ENCODE measurements at places on chromosomes 11 and 22.

DNA sequence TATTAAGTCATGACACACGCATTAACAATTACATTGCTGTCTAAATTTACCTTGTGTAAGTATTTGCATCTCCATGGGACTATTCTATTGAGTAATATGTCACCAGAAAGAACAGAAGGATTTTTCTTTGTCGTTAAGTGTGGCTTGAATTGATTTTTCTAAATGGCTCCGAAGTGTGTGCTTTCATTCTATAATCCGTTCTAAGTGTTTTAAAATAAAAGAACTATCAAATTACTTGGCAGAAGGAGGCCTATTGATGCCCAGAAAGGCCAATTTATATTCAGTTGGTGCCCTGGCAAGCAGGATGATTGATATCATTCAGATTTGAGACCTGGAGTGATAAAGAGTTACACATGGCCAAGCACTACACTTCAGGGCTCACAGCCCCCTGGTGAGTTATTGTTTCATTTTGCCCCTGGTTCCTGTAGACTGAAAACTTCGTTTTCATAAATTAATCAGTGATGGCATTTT, 538.9 kb upstream of the ANO5 start:
- DNase-seq: no peak

GRCh38 chr11:44005063-44005701, 42.6 kb upstream of the ACCSL start:
- no peak for DNase-seq

- DNase-seq: no peak
These were observed 10.9 kb downstream of the SMC1B start for GRCh38 chr22:45402466-45402985.

DNA sequence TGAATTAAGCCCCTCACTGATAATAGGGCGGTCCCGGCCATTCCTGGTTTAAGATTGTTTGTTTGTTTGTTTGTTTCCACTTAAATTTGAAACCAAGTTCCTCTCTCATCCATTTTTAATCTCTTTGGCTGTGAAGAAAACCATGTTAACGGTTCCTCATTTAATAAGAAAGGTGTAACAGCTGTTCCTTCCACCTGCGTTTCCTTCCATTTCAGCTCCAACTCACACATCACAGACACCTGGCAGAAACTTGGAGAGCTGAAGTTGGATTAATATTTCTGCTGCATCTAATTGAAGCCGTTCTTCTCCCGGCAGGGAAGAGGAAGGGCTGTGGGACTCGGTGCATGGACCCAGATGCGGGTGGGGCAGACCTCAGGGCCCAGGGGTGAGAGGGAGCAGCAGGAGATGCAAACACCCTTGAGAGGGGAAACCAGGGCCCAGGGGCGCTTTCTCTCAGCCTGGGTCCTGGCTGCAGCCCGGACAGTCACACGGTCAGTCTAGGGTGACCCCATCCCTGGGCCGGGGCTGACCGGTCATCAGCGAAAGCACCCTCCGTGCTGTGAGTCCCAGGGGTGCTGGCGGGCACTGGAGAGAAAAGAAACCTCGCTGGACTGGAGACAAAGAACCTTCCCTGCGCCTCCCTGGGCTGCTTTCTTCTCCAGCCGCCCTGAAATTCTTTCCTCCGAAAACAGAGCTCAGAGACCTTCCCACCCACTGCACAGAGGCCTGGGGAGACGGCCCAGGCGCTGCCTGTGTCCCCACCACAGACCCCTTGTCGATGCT, 242.0 kb downstream of the BRD1 start:
- no peak for DNase-seq

- DNase-seq: no peak
These were observed 355.3 kb upstream of the CCDC90B start for GRCh38 chr11:83641511-83641910.

DNA sequence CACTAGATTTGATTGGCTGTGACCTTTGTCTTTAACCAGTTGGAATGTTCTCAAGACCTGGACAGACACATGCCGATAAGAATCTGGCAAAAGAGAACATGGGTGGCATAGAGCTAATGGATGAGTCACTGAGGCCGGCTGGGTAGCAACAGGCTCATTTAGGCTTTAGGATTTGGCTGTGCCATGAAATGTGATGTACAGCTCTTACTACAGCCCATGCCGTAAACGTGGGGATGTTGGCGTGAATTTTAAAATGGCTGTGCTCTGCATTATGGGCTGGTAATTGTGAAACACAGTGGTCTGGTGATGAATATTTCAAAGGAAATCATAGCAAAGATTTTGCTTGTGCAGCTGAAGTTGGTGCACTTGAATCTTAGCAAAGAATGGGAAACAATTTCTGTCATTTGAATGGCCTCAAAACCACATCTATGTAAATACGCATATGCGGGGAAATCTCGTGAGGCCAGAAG, 332.4 kb downstream of the TBC1D22A start:
- no peak for DNase-seq

DNA sequence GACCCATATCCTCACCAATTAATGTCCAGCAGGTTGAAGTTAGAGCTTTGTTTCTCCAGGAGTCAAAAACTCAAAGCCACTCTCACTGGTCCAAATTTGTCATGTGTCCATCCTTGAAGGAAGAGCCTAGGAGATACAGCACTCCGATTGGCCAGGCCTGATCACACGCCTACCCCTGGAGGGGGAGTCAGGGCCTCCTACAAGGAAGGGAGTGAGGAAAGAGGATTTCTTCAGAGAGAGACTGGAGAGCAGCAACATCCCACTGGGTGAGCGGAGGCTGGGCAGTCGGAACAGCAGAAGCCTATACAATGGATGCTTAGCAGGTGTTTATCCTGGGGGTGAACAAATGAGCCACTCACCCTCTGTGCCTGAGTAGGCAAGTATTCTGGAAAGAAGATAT, 113.9 kb downstream of the TRIM29 start:
- no peak for DNase-seq

DNA sequence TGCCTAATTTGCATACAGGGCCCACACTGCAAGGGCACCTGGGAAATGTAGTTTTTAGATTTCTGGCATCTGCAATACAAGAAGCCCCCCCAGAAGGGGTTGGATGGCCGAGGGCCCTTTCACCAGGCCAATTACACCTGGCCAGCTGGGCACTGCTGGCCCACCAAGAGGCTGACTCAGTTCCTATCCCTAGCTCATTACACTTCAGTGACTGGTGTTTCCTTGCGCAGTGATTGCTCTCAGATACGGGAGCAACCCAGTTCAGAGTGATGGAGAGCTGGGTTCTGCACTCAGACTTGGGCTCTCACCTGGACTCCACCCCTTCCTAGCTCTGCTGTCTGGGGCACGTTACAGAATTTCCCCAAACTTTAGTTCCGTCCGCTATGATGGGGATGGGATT, 81.1 kb upstream of the SHANK2 start:
- no peak for DNase-seq

DNA sequence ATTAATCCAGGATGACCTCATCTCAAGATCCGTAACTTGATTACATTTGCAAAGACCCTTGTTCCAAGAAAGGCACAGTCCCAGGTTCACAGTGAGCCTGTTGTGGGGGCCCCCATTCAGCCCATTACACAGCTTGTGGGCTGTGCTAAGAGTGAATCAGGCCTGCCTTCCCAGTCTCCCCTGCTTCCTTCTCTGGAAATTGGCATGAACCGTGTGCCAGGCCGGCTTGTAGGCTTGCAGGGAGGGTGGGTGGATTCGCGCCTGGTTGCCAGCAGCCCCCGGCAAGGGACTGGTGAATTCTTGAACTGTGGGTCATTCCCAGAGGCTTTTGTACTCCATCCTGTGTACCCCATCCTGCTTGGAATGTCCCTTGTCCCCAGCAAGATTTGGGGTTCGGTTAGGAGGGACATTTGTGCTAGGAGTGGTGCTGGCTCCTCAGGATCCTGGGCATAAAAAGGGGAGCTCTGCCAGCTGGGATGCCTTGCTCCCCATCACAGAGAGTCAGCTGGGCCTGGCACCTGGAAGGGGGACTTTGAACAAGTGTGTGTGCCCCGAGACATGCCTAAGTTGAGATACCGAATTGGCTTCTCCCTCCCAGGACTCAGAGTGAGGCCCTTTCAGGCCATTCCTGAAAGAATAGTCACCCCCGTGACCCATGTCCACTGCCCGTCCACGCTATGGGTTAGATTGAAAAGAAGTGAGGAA, 818.2 kb downstream of the BRD1 start:
- DNase-seq: no peak

DNA sequence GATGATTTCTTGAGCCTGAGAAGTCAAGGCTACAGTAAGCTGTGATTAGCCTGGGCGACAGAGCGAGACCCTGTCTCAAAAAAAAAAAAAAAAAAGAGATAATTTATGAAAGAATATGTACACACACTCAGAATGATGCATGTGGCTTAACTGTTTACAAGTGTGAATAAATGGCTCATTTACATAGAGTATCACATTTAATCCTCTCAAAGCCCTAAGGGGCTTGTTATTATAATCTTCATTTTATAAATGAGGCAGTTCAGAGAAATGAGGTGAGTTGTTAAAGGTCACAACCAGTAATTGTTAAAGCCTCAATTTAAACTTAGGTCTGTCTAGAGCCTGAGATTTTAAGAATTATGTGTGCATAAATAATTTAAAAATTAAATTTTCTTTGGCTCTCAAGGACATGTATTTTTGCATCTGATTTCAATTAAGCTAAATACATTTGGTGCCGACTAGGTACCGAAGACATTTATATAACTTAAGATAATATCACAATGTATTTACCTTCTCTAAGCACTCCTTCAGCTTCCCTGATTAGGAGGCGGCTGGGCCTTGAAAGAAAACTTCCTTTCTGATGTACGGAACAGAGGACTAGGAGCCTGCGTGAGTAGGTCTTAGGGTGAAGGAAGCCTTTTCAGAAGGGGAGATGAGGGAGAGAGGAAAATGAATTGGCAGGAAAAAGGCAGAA, 28.5 kb upstream of the DDX6 start:
- DNase-seq: no peak

GRCh38 chr11:47861728-47862127, 13.6 kb upstream of the NUP160 start:
- no peak for DNase-seq

DNA sequence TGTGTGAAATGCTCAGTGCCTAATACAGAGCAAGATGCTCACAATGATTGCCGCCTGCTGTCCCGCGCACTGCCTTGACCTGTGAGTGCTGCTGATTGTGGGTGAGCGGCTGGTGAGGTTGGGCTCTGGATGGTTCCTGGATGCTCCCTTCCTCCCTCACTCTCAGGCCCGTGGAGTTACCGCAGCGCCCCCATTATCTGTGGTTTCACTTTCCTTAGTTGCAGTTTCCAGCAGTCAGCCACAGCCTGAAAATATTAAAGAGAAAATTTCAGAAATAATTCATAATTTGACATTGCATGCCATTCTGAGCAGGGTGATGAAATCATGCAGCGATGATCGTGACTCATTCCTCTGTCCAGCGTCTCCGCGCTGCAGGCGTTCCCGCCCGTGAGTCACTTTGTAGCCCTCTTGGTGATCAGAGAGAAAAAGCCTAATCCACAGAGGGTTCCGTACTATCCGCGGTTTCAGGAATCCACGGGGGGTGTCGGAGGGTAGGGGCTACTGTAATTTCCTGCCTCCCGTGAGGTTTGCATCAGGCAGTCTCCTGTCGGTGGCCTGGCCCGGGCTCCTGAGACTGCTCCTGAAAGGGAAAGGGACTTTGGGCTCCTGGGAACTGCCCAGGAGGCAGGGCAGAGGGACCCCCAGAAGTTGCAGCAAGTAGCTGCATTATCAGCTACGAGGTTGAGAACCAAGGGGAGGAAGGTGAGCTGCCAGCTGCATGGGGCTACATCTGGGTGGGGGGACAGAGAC, 10.6 kb downstream of the RPL3 start:
- no peak for DNase-seq

- DNase-seq: no peak
These were observed 101.8 kb upstream of the SORL1-AS1 start for GRCh38 chr11:121554552-121554951.

DNA sequence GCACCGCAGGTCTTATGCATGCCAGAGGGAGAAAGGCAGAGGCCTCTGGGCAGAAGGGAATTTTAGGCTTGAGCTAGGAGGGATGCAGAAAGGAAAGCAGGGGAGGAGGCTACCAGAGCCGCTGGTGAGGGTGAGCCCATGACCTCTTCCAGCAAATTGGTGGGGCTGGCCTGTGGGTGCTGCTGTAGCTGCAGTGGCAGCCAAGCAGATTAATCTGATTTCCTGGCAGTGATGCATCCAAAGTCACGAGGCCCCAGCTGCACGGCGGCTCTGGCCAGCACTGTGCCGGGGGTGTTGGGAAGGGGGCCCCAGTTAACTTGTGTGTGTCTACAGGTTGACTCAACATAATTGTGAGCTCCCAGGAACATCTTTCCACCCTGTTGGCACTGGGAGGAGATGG, 41.4 kb upstream of the B3GAT1 start:
- DNase-seq: no peak

- no peak for DNase-seq
These were observed 37.2 kb downstream of the GAS2 start for GRCh38 chr11:22703591-22703990.

DNA sequence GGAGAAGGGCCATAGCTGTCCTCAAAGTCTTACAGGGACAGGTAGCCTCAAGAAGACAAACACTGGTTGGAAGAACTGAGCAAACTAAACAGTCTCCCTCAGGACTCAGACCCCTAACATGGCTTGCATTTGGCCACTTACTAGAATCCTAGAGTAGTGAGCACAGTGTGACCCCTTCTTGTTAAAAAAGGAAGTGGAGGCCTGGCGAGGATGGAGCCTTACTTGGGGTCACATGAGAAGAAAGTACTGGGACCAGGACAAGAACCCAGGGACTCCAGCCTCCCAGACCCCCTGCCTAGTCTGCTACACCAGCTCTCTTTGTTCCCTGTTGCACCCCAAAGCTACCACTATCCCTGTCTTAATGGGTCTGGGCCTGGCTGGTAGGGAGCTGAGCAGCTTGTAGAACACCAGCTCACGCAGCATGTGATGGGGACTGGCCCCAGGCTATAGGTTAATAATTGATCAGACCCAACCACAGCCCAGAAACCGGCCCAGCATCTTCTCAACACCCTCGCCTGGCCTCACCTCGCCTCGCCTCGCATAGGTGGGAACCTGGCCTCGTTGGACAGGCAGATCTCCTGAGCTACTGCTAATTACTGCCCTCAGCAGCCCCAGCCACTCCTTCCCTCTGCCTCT, 17.6 kb downstream of the DGAT2 start:
- DNase-seq: no peak

- no peak for DNase-seq
These were observed 369.6 kb upstream of the CADM1 start for GRCh38 chr11:115873813-115874212.

GRCh38 chr11:130330101-130330684, 15.5 kb upstream of the ZBTB44 start:
- no peak for DNase-seq

DNA sequence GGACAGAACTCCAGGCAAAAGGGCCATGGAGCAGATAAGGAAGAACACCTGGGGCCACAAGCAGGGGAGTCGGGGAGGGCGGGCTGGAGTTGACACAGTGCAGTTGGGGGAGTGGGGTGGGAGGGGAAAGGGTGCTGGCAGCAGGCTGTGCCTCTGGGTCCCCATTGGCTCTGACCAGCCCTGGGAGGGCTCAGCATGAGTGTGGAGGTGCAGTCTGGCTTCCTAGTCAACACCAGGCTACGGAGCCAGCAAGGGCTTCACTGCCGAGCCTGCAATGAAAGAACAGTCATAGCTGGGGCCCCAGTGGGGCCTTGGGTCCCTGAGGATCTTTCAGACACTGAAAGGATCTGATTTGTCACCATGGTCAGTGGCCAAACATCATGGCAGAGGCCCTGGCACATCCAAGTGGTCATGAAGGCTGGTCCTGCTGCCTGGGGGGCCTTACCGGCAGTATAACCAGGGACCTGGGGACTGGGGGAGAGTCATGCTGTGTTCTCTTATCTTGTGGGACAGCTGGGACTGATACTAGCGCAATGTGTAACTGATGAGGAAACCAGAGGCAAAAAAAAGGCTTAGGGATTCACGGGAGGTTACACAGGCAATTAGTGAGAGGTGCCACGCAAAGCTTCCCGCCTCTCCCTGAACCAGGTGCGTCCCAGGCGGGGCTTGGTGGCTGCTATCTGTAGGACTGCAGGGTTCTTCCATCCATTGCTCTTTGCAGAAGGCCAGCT, 11.6 kb downstream of the SLC37A2 start:
- no peak for DNase-seq
